Vein endothelial cell (primary cell): ENCODE measurements at places on chromosomes 3 and 15. TPM values are rescaled to one million over a fixed set of nuclear protein-coding genes. Genes with fewer than 3 reads are reported as not detected.

The RHOV gene
- under 0.01 and 0.10 TPM in 2 replicates for total RNA-seq

The CASR gene
- total RNA-seq: under 0.01 TPM in 1 of 2 replicates, not detected in the other

The BNIP2 gene
- total RNA-seq: 172 and 202 TPM in 2 replicates

The SNTN gene
- not detected in 2 replicates for total RNA-seq

The USF3 gene
- total RNA-seq: 13.0 and 13.7 TPM in 2 replicates

The LRTM1 gene
- total RNA-seq: not detected in 2 replicates

The ZMYND10 gene
- 0.19 TPM in 1 of 2 replicates, not detected in the other for total RNA-seq

The IL17RB gene
- total RNA-seq: not detected in 2 replicates

The SLC51A gene
- not detected in 2 replicates for total RNA-seq

The PAK6 gene
- total RNA-seq: not detected in 2 replicates

The ISLR2 gene
- not detected in 2 replicates for total RNA-seq

The EXD1 gene
- total RNA-seq: not detected in 2 replicates

The ADCY5 gene
- not detected in 2 replicates for total RNA-seq

The CCR4 gene
- total RNA-seq: 0.10 TPM in 1 of 2 replicates, not detected in the other

The CPEB1 gene
- total RNA-seq: not detected in 2 replicates
